ENCODE measurements at places on chromosomes 3 and 15. TPM values are rescaled to one million over a fixed set of nuclear protein-coding genes. Genes with fewer than 3 reads are reported as not detected.

GRCh38 chr3:112333002-112333380 lies at the start of gene CD200:
TSS of gene CD200 (plus strand) at chr3:112333156. CDS start at chr3:112333213, 57 bp downstream.
- peak within 1 kb of the TSS; percentile 1 for H3K4me3 ChIP-seq
- H3K4me1 ChIP-seq, result no peaks in the 10 kb centered on the region
- DNase-seq, result no peak
- peaks cover 8% of the 10 kb centered on the region for H3K27me3 ChIP-seq
- no peaks in the 10 kb centered on the region for H3K36me3 ChIP-seq
- no peak within 1 kb of the TSS for H3K27ac ChIP-seq

- H3K27ac ChIP-seq, result no peak overlapping the region
- peaks cover 54% of the 10 kb centered on the region for H3K27me3 ChIP-seq
- no peaks in the 10 kb centered on the region for H3K36me3 ChIP-seq
- 0 out of 2 replicates have a peak, but pooled peaks cover 3% of the 10 kb centered on the region for H3K4me1 ChIP-seq
- no peak overlapping the region for H3K4me3 ChIP-seq
Observed at GRCh38 chr3:160224256-160224655, 966 bp upstream of the C3orf80 start.

Gene C3orf85
- not detected for total RNA-seq

GRCh38 chr3:67662733-67663132 lies 8.3 kb upstream of the SUCLG2 start:
- no peak overlapping the region for H3K27ac ChIP-seq
- no peak for DNase-seq
- no peaks in the 10 kb centered on the region for H3K36me3 ChIP-seq
- H3K4me3 ChIP-seq, result no peak overlapping the region
- H3K4me1 ChIP-seq, result no peaks in the 10 kb centered on the region
- H3K27me3 ChIP-seq, result no peaks in the 10 kb centered on the region

Gene PPP4R2
- total RNA-seq, result 59.8 TPM

Gene RPL4
- total RNA-seq, result 2,268 TPM

- no peak for DNase-seq
- H3K36me3 ChIP-seq, result no peaks in the 10 kb centered on the region
- no peaks in the 10 kb centered on the region for H3K4me1 ChIP-seq
- no peak overlapping the region for H3K27ac ChIP-seq
Observed at GRCh38 chr3:146903927-146904326, 298.8 kb upstream of the PLSCR5 start.

- no peaks in the 10 kb centered on the region for H3K36me3 ChIP-seq
- no peak overlapping the region for H3K4me3 ChIP-seq
- H3K4me1 ChIP-seq, result no peaks in the 10 kb centered on the region
Observed at GRCh38 chr15:57313134-57313483, 63.2 kb upstream of the CGNL1 start.

Gene NT5DC2
- 137 TPM for total RNA-seq
